Liver (tissue), 10 donors: ENCODE measurements at places on chromosomes 3 and 15. TPM values are rescaled to one million over a fixed set of nuclear protein-coding genes. Genes with fewer than 3 reads are reported as not detected.

DNA sequence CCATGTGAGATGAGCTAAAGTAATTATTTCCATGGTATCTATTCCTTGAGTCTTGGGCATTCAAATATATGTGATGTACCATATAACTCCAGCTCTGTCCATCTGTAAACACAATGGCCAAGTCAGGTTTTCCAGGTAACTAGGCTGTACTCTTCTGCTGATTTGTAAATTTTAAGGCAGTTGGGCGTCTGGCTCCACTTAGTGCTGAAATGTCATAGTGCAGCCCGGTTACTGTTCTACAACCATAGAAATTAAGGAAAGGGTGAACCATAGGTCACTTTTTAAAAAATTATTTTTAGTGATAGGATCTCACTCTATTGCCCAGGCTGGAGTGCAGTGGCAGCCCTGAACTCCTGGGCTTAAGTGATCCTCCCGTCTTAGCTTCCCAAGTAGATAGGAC, 44.7 kb upstream of the GOLM2 start:
- no peak for DNase-seq

- DNase-seq, result no peak
These were observed 67.8 kb upstream of the CDAN1 start for GRCh38 chr15:42804739-42805138.

DNA sequence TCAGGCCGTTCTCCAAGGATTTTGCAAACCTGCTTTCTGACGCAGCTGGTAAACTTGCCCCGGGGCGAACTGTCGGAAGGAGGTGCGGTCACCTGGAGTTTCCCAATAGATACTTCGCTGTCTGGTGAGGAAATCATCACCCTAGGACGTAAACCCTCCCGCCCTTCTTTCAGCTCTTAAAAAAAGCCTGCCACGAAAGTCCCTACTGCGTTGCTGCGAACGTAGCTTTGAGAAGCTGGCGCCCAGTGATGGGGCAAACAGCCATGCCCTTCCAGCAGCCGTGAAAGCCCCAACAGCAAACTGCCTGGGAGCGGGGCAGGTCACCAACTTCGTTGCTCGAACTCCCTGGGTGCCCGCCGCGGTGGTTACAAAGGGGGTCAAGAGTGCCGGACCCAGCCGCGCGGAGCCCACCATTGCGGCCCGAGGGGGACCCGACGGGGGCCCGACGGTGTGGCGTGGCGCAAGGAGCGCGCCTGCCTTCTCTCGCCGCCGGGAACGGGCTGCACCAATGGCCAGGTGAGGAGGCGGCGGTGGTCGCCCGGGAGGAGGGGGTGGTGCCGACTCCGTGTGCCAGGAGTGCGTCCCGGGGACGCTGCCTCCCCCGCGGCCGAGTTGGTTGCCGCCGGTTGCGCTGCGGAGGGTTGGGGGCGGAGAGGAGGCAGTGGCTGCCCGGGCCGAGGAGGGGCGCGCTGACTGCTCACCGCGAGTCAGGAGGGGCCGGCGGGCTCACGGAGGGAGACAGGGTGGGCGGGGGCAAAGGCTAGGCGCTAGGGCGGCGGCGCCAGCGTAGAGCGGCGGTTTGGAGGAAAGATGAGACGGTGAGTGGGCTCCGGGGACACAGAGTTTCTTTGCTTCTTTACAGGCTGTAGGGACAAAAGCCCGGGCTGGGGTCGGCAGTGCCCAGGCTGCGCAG, at the start of gene PHLDB2:
PHLDB2 (plus strand) TSS at position 205 of the 913 bp plus-strand sequence. CDS start 24,813 bp downstream, outside the sequence.
- DNase-seq, result peak; percentile 64

DNA sequence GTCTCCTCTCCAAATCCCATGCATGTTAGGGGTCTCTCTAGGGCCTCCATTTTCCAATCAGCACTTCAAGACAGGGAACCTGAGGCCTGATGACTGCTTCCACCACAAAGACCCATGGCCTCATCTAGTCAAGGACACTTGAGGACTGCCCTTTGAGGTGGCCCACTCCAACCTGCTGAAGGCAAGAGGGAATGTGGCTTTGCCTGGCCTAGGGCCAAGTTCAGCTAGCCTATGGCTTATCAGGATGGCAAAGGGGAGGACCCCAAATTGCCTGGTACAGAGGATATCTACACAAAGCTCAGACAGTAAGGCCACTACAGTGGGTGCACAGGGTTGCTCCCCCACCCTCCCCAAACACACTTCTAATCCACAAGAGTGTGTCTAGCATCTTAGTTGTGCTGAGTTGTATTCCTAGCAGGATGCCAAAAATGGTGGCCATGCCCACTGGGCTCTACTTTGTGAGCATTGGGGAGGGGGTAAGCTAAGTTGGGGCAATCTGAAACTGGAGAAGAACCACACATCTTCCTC, 10.0 kb upstream of the GRAMD2A start:
- DNase-seq, result no peak

- no peak for DNase-seq
These were observed 134.1 kb upstream of the GRM7 start for GRCh38 chr3:6726811-6727210.

GRCh38 chr3:19725000-19725399, 209.0 kb downstream of the EFHB start:
- DNase-seq, result no peak

DNA sequence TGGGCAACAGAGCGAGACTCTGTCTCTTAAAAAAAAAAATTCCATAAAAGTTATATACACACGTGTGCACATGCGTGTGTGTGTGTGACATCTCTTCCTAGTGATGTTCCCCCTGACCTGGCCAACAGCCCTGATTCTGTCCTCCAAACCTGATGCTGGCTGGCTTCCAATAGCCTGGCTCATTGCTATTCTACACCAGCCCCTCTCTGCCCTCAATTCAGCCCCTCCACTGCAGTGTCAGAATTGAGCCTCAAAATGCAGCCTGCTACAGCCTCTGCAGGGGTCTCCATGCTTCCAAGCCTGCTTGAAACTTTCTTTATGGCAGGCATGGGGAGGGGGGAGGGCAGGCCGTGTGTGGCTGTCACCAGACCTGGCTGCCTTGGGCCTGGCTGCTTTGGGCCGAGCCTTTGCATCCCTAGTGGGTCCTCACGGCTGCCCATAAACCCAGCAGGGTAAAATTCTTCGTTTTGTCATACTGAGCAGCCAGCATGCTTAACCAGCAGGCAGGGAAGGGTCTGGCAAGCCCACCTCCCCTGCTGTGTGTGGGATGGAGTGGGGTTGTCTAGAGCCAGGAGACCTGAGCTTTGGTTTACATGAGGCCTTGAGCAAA, 22.7 kb upstream of the DOCK3 start:
- no peak for DNase-seq

DNA sequence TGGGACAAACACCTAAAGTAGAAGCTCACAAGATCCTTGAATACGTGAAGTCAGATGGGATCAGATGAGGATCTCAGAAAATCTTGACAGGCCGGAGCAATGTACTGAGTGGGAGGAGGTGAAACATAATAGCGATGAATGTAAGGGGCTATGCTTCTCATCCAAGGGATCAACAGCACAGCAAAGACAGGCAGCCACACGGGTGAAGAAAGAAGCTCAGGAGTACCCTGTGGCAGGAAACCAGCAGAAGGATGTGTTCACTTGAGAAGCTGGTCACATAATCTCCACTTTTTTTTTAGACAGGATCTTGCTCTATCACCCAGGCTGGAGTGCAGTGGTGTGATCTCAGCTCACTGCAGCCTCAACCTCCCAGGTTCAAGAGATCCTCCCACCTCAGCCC, 92.4 kb downstream of the MEGF11 start:
- no peak for DNase-seq

AVEN gene
- 6.0 TPM for total RNA-seq

AADACL2 gene
- not detected for total RNA-seq

IL12A gene
- 0.08 TPM for total RNA-seq

GDPGP1 gene
- 8.6 TPM for total RNA-seq
